ENCODE measurements at places on chromosomes 13 and 19.

- DNase-seq, result no peak
Measured at GRCh38 chr13:24997367-24997967, 98.5 kb upstream of the PABPC3 start.

DNA sequence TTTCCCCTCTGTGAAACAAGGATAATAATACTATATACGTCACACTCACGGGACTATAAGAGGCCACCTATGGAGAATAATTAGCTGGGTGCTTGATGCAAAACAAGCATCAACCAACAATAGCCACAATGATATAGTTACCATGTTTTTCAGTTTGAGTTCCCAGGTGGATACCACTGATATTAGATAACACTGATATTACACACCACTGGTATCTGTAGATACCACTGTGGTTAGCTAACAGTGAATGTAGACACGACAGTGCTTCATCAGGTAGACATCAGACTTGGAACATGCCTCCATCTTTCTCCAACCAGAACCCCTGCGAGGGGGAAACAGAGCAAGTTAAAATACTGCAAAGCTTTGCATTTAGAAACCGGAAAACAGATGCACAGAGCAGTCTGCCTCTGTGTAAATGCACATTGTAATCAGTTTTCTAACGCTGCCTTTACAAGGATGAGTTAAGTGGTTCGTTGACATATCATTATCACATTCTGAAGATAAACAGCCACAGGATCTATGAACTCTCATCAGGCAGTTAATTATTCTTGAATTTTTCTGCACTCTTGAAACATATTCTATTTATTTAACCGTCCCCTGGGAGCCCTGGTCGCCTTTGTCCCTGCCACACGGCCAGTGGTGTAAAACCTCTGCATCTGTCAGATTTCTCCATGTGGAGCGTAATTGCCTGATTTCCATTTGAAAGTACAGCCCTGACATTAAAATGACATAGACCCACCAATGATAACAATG, 80.7 kb downstream of the RNASEH2B start:
- DNase-seq, result no peak

GRCh38 chr13:77345150-77345780, 18.4 kb upstream of the MYCBP2 start:
- no peak for DNase-seq

DNA sequence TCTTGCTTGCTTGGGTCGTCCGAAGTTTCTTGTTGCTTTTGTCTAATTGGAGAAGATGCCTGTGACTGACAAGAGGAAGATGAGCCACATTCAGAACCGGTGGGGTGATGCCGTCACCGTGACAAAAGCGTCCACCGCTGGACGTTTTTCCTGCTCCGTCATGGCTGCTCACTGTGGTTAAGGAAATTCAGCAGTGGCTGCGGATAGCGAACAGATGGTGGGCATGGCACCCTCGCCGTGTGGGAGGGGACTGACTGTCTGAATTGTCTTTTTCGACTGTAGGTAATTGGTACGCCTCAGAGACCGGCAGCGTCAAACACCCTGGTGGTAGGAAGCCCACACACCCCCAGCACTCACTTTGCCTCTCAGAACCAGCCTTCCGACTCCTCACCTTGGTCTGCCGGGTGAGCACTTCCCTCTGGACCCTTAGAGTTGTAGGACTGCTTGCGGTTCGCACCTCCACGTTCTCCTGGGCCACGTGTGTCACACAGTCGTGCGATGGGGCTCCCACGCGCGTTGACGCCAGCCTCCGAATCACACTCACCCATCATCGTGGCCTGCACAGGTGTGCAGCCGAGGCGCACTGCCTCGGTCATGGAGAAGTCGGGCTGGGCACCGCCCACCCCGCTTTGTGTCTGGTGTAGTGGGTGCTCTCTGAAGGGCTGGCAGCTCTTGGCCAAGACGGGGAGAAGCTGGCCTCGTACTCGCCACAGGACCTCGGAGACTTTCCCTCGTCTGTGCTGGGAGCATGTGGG, 26.5 kb downstream of the ATP4B start:
- DNase-seq, result no peak

- DNase-seq, result no peak
Measured at GRCh38 chr19:16420781-16421386, 50.9 kb downstream of the EPS15L1 start.

DNA sequence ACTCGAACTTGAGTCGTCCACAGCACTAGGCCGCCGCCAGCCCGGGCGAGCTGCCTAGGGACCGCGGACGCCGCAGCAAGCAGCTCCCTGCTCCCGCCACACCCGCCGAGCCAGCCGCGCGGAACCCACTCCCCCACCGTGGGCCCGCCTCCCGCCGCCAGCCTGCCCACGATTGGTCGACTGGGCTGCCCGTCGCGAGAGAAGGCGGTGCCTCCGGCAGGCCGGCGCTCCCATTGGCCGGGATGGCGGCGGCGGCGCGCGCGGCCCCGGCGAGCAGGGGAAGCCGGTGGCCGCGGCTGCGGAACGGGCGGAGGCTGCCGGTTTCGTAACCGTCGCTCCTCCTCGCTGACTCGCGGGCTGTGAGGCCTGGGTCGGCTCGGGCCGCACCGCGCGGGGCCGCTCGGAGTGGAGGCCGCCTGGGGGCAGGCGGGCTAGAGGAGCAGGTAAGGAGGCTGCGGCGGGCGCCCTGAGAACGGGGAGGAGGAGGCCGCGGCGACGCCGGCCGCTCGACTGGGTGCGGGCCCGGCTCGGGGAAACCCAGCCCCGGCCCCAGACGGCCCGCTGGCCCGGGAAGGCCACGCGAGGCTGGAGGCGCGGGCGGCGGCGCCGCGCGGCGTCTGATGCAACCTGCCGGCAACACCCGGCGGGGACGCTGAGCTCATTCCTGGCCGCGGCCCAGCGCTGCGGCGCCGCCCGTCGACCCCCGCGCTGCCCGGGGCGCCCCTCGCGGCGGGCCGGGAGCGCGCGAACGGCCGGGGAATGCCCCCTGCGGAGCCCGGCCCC, at the start of gene CEBPG:
CEBPG (plus strand) TSS at position 257 of the 783 bp plus-strand sequence. CDS start 5,531 bp downstream, outside the sequence.
- DNase-seq, result peak; percentile 83

GRCh38 chr13:112579310-112579843, 8.6 kb downstream of the TUBGCP3 start:
- DNase-seq, result no peak

GRCh38 chr13:100059827-100060226, 29.1 kb upstream of the PCCA start:
- DNase-seq, result no peak

GRCh38 chr13:99617474-99618255, 116.4 kb downstream of the TM9SF2 start:
- DNase-seq, result no peak

- no peak for DNase-seq
Measured at GRCh38 chr13:46404733-46405100, 17.7 kb upstream of the RUBCNL start.

DNA sequence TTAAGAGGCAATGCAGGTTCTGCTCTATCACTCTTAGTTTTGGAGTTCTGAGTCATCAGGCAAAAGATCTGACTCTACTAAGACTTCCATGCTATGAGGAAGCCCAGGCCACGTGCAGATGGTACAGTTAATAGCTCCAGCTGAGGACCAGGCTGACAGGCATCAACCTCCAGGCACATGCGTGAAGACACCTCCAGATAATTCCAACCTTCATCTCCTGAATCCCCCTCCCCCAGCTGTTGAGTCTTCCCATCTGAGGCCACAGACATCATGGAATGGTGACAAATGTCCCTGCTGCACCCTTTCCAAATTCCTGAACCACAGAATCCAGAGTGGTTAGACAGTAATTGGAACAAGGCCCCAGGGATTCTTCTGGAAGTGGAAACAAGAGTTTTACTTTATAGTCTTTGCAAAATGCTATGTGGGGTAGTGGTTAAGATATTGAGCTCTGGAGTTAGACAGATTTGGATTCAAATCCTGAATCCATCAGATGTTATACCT, 183.8 kb downstream of the KLF5 start:
- no peak for DNase-seq

- peak; percentile 47 for DNase-seq
Measured at GRCh38 chr19:39474139-39474620, 6.5 kb upstream of the TIMM50 start.

DNA sequence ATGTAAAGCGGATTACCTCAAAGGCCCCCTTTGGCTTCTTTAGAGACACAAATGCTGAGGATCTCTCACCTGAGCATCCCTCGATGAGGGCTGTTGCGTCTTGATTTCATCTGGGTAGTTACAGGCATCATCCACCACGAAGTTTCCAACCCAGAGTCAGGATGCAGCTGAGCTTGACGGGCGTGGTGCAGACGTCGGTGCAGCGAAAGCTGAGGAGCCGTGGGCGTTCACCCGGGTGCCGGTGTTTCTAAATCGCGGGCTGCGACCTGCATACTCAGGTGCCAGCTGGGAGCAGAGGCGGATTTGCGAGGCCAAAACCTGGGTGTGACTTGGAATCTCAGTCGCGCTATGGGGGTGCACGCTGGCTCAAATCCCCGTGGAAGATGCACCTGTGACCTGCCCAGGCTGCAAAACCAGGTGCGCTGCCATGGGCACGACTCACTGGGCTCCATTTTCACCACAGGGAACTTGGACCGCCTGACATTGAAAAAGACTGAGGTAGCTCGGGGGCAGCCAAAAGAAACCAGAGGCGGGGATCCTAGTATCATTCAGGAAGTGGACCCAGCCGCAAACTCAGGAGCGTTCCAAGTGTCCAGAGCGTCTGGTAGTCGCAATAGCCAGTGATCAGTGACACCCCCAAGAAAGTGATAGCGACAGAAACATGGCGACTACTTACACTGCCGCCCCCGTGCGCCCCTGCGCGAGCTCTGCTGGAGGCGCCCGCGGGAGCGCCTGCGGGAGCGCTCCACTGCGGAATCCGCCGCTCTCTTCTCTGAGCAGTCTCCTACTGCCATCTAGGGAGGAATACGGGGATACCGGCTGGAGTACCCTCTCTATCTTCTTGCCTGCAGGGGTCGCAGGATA, 36.4 kb upstream of the IGFL4 start:
- DNase-seq, result no peak

DNA sequence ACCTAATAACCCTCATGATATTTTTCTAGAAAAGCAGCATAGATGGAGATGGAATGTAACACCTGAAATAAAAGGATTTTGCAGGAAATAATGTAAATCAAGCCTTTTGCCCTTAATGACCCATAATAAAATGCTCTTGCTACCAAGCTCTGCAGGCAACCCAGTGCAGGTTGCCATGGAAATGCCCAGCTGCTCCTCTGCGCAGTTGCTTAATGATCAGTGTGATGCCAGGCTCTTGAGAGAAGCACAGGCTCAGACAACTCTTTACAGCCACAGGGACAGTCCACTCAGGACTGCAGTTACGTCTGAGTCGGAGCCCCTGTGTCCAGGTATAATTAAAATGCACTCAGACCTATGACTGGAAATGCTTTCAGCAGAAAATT, 165.5 kb downstream of the LACC1 start:
- no peak for DNase-seq

- DNase-seq, result no peak
Measured at GRCh38 chr13:48636550-48636949, 17.2 kb upstream of the CYSLTR2 start.

GRCh38 chr13:97544031-97544765, 110.2 kb downstream of the RAP2A start:
- DNase-seq, result no peak

DNA sequence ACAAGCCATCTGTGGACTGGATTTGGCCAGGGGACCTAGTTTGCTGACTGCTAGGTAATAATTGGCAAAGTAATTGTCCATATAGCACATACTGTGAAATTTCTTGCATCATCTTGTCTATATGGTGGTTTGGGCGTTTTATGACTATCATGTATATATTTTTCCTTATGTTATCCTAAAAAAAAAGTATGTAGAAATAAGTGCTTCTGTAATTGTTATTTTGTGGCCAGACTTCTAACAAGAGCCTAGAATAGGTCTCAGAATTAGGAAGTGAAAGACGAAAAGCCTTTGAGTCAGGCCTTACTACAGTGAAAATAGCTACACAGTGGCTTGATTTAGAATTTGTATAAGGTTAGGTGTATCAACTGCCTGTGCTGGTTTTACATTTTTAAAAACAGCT, 4.2 kb downstream of the FNDC3A start:
- DNase-seq, result no peak

- no peak for DNase-seq
Measured at GRCh38 chr19:18849838-18850400, 18.2 kb downstream of the UPF1 start.

DNA sequence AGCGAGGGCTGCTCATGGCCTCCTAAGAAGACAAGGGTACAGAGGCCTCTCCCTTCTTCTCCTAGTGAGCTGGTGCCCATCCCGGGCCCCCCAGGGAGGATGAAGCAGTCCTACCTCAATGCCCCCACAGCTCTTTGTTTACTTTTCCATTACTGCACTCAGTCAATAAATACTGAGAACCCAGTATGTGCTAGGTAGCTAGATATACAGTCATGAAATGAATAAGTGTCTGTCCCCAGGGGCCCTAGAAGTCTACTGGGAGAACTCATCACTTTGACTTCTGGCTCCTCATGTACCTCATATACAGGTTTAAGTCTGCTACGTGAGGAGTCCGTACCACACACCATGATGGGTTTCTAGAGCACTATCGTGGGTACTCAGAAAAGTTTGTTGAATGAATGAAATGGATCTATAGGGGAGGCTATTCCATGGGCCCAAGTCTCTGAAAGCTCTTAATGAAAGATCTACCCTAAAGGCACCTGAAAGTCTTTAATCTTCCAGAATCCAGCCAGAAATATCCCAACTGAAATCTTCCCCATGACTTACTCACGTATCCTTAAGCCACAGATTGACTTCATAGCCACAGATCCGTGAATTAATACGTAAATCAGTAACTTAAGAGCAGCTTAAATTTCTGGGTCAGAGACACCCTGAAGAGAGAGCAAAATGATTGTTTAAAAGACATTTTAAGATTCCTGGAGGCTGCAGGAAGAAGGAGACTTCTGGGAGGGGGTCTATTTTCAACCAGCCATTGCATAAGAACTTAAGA, 51.6 kb upstream of the POMP start:
- no peak for DNase-seq

GRCh38 chr19:18373407-18373891, 12.5 kb upstream of the GDF15 start:
- no peak for DNase-seq

- DNase-seq, result no peak
Measured at GRCh38 chr13:94595001-94595949, 677 bp downstream of the TGDS start.

- no peak for DNase-seq
Measured at GRCh38 chr19:13401388-13401787, 104.9 kb downstream of the CACNA1A start.

- DNase-seq, result no peak
Measured at GRCh38 chr13:27371932-27372331, 52.5 kb upstream of the GTF3A start.

DNA sequence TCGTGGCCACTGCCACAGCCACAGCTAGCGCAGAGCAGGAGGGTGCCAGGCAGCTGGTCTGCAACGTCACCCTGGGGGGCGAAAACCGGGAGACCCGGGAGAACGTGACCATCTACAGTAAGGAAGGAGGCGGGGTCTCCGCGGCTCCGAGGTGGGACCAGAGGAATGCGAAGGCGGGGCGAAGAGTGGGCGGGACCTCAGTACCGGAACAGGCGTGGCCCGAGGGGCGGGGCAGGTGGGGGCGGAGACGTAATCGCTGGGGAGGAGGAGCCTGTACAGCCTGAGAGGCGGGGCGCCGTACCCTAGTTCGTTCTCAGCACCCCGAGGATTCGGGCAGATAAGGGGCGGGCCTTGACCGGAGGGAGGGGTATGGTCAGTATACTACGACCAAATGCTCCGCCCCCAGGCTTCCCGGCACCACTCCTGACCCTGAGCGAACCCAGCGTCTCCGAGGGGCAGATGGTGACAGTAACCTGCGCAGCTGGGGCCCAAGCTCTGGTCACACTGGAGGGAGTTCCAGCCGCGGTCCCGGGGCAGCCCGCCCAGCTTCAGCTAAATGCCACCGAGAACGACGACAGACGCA, 2.5 kb downstream of the ICAM5 start:
- no peak for DNase-seq

- DNase-seq, result no peak
Measured at GRCh38 chr13:29581666-29582065, 13.8 kb downstream of the SLC7A1 start.

- DNase-seq, result no peak
Measured at GRCh38 chr19:35042954-35043604, 1.6 kb downstream of the HPN start.
